Stimulated activated CD4-positive, alpha-beta T cell treated with anti-CD3 and anti-CD28 coated beads, Interleukin-12 subunit alpha, Interleukin-12 subunit beta, amount 100 ng/mL, for 24 hours (primary cell): ENCODE measurements at places on chromosomes 2 and 18.

- no peak for DNase-seq
These were observed 32.7 kb downstream of the DSG4 start for GRCh38 chr18:31409276-31409675.

GRCh38 chr2:15195813-15196212 lies 365.3 kb downstream of the NBAS start:
- no peak for DNase-seq

- no peak for DNase-seq
These were observed 12.3 kb upstream of the PLEK start for GRCh38 chr2:68352651-68353391.

DNA sequence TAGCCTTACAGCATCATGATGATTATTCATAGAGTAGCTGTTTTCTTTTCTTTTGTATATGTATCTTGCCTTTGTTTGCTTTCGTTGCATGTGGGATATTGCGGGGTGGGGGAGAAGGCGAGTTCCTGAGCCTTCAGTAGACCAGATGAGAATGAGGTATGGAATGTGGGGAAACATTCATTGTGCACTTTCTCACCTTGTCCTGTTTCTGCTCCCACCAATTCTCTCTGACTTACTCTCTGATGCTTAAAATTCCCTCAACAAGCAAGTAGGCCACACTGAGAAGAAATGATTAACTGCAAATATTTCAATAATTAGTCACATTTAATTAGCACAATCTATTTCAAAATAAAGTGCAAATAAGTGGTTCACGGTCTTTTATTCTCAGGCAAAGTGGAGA lies 31.0 kb downstream of the GKN2 start:
- no peak for DNase-seq

GRCh38 chr18:61891894-61892293 lies 913 bp downstream of the RNF152 start:
- DNase-seq, result no peak

GRCh38 chr18:58557008-58557435 lies 71.9 kb downstream of the ALPK2 start:
- DNase-seq, result no peak

- DNase-seq, result no peak
These were observed 15.5 kb downstream of the ADRA2B start for GRCh38 chr2:96100893-96101304.

DNA sequence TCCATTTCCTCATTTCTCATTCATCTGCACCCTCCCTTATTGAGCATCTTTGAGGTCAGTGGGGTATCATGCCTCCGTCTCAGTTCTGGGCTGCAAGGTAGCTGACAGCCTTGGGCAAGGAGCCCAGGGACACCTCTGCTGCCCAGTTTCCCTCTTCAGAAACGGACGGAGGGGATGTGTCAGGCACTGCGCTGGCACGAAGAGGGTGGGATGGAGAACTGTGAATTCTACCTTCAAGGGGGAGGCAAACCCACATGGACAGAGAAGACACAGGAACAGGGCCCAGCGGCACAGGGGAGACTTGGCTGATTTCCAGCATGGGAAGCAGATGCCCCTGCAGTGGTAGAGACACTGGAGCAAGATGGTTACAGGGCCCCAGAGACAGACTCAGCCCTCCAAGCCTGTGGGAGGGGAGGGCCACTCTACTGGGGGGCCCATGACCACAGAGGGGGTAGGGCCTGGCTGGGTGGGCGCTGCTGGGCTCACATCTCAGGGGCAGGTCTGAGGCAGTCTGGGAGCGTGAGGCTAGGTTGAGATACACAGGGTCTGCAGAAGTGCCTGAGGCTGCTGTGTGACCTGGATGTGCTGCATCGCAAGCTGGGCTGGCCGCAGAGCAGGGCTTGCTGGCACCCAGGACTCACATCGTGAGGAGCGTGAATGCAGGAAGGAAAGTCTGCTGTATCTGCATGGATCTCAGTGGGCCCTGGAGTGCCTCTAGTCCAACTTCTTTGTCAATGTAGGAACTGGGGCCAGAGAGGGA lies 92.3 kb downstream of the HS1BP3 start:
- no peak for DNase-seq

DNA sequence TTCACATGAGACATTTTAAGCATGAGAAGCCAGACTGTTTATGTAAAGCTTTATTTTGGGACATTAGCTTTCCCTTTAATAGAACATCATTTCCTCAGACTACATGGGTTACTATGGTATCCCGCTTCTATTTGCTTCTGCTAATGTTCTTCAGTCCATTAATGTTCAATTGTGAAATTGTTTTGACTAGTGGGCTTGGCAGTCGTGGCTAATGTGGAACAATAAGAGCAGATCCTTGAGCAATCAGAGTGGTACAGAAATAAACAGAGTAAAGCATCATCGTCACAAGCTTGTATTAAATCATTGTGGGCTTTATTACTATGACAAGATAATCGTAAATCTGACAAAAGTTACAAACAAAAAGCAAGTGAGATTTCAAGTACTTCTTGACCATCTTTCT lies 60.2 kb downstream of the PDE1A start:
- no peak for DNase-seq

DNA sequence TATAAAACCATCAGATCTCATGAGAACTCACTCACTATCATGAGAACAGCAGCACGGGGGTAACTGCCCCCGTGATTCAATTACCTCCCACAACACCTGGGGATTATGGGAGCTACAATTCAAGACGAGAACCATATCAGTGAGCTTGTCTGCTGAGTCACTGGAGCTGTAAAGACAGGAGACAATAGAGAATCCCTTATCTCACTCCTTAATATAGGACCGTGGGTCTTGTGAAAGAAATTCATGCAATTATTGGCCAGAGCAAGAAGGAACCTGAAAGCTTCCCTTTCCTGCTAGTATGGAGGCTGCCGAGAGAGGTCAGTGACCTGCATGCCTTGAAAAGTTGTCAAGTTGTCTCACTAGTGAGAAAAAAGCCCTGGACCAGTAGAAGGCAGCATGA lies 9.5 kb upstream of the TNFAIP6 start:
- DNase-seq, result no peak
